ENCODE measurements at places on chromosomes 11 and 22. TPM values are rescaled to one million over a fixed set of nuclear protein-coding genes. Genes with fewer than 3 reads are reported as not detected.

- DNase-seq: no peak
These were observed 6.0 kb downstream of the P2RX6 start for GRCh38 chr22:21020802-21021429.

GRCh38 chr22:37301144-37301830, 19.0 kb downstream of the CYTH4 start:
- DNase-seq: no peak

DNA sequence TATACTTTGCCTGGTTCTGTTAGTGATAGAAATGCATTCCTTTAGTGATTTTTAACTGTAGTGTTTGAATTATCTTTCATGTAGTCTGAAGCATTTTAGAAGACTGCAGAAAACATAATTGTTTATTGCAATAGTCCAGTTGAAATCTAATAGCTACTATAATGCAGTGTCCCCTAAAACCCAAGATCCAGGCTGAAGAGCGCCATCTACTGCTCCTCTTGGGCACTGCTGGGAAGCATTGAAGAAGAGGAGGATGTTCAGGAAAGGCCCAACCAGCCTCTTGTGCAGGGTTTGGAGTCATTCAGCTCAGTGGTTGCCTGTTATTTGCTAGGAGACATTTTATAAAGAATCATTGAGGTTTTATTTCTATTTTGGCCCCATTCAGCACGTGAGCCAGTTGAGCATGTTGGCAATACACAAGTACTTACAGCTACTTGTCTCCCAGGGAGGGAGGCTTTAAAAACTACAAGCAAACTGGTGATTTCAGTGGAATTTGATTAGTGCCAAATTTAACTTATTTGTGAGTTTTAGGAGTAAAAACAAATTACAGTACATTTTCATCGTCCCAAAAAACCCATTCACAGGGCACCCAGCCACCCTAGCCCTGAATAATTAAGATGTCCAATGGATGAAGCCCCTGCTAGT, 74.9 kb upstream of the HORMAD2 start:
- peak; percentile 50 for DNase-seq

DNA sequence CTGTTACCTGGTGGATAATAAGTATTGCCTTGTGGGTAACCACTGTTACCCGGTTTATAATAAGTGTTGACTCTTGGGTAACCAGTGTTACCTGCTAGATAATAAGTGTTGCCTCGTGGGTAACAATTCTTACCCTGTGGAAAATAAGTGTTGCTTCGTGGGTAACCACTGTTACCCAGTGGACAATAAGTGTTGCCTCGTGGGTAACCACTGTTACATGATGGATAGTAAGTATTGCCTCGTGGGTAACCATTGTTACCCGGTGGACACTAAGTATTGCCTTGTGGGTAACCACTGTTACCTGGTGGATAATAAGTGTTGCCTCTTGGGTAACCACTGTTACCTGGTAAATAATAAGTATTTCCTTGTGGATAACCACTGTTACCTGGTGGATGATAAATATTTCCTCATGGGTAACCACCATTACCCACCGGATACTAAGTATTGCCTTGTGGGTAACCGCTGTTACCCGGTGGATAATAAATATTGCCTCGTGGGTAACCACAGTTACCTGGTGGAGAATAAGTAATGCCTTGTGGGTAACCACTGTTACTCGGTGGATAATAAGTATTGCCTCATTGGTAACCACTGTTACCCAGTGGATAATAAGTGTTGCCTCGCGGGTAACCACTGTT, 8.7 kb upstream of the NXPE4 start:
- no peak for DNase-seq

- DNase-seq: no peak
These were observed 686.9 kb downstream of the FAM181B start for GRCh38 chr11:82046778-82047177.

FOLR3 gene
- polyA plus RNA-seq: 0.36 TPM

FGF4 gene
- 0.03 TPM for polyA plus RNA-seq

SLC2A11 gene
- polyA plus RNA-seq: 19.3 TPM

TENM4 gene
- 2.1 TPM for polyA plus RNA-seq

MFRP gene
- polyA plus RNA-seq: 0.01 TPM

TNRC6B gene
- 8.3 TPM for polyA plus RNA-seq

PGM2L1 gene
- polyA plus RNA-seq: 6.7 TPM

OR4D11 gene
- polyA plus RNA-seq: not detected

IGLL1 gene
- 0.60 TPM for polyA plus RNA-seq

Data from large intestine (tissue), 12 donors.